Stimulated activated CD8-positive, alpha-beta memory T cell treated with anti-CD3 and anti-CD28 coated beads, Interleukin-15, amount 100 ng/mL, for 4 hours (primary cell): ENCODE measurements at places on chromosomes 4 and X.

DNA sequence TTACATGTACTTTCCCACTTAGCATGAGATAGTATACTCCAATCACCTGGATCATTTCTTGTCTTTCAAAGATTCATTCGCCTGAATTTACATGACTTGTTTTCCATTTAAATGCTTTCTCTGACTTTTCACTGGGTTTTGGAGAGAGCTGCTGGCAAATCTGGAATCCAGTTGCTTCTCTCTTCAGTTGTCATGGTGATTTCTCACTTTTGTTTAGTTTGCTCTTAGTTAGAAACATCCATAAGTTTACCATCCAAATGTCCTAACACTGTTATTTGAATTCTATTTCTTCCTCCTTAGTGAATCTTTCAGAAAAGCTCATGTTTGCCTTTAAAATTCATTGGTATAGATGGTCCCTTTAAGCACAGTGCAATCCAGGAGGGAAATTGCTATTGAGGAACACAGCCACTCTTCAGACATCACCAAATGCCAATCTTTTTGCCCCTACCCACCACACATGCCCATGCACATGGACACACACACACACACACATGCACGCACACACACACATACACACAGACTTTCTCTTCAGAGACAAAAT, 51.7 kb downstream of the REELD1 start:
- no peak for DNase-seq

DNA sequence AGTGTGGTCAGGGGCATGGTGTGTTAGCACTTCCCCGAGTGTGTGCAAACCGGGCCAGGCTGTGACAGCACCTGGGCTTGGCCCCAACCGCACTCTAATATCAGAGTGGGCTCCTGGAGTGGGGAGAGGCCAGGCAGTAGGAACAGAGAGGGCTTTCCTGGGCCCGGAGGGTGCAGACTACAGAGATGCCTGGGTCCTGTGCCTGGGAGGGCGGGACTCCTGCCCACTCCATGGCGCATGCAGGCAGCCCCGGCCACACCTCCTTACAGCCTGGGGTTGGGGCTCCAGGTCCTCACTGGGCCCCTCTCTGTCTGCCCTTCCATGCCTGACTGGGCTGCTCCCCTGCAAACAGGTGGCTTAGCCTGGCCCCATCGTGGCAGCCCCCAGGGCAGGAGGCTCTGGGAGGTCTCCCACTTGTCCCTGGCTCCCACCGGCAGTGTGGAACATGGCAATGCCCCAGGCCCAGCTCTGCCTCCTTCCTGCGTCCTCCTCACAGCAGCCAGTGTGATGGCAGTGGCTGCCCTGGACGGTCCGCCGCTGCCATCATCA, 60.4 kb downstream of the AGA start:
- DNase-seq = no peak

- DNase-seq = peak; percentile 2
Observed at GRCh38 chrX:18983666-18984380, at the start of gene PHKA2. PHKA2 (minus strand) TSS chrX:18984114; CDS start chrX:18983932, 182 bp downstream.

- DNase-seq = no peak
Observed at GRCh38 chr4:168797194-168797593, 212.9 kb downstream of the CBR4 start.

DNA sequence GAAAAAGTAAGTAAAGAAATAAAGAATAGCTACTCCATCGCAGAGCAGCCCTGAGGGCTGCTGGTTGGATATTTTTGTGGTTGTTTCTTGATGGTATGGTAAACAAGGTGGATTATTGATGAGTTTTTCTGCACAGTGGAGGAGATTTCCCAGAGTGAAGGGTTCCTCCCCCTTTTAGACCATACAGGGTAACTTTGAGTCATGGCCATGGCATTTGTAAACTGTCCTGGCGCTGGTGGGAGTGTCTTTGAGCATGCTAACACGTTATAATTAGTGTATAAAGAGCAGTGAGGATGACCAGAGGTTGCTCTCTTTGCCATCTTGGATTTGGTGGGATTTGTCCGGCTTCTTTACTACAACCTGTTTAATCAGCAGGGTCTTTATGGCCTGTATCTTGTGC, 128.2 kb downstream of the ASMT start:
- no peak for DNase-seq

GRCh38 chr4:138405934-138406567, 163.9 kb upstream of the SLC7A11 start:
- no peak for DNase-seq

- DNase-seq = no peak
Observed at GRCh38 chr4:108029731-108030130, 40.0 kb downstream of the HADH start.

DNA sequence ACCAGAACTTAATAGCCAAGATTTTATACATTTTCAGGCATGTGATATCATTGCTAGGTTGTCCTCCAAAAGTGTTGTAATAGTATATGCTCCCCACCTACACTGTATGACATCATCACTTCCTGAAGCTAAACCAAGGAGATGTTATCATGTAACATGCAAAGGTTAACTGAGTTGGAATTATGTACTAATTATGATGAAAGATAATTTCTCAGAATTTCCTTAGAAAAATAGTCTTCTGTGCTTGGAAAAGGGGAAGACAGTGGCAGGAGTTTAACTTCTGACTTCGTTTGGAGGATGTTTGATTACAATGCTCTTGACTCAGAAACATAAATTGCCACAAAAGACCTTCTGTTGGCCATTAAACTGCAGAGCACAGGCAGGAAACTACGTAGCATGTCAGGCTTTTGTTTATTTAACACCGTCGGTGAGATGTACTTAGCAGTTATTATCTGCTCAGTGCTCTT, 83.6 kb upstream of the GUCY1A1 start:
- DNase-seq = no peak
